Stimulated activated CD8-positive, alpha-beta memory T cell treated with anti-CD3 and anti-CD28 coated beads, Interleukin-2, amount 100 ng/mL, for 1 hour (primary cell): ENCODE measurements at places on chromosomes 7 and 10.

DNA sequence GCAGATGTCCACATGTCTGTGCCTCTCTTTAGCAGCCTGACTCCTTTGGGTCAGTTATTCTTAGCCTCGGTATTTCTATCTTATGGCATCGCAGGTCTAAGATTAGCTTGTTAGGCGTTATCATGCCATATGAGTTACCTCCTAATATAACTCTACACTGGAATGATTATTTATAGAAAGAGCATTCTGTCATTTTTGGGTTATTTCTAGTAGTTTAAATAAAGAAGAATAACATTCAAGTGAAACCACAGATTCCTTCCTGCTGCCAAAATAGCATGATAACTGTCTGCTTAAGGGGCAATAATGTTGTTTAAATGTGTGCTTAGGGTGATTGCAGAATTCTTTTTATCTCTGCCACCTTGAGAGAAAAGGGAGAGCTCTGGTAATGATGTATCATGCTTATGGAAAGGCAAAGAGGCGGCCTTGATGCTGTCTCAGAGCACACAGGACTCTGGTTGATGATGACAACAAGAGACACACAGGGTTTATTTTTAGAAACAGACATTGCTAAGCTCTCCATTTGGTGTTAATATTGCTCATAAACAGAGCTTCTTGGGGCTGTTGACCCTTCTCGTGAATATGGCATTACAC lies 10.4 kb downstream of the HDAC9 start:
- DNase-seq, result no peak

GRCh38 chr7:38452681-38453108 lies 178.5 kb downstream of the AMPH start:
- no peak for DNase-seq

DNA sequence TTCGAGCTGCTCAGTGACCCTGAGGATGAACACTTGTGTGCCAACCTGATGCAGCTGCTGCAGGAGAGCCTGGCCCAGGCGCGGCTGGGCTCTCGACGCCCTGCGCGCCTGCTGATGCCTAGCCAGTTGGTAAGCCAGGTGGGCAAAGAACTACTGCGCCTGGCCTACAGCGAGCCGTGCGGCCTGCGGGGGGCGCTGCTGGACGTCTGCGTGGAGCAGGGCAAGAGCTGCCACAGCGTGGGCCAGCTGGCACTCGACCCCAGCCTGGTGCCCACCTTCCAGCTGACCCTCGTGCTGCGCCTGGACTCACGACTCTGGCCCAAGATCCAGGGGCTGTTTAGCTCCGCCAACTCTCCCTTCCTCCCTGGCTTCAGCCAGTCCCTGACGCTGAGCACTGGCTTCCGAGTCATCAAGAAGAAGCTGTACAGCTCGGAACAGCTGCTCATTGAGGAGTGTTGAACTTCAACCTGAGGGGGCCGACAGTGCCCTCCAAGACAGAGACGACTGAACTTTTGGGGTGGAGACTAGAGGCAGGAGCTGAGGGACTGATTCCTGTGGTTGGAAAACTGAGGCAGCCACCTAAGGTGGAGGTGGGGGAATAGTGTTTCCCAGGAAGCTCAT lies 1.1 kb downstream of the DDIT4 start:
- DNase-seq, result no peak

GRCh38 chr7:4606797-4607196 lies 75.3 kb upstream of the FOXK1 start:
- DNase-seq, result no peak

DNA sequence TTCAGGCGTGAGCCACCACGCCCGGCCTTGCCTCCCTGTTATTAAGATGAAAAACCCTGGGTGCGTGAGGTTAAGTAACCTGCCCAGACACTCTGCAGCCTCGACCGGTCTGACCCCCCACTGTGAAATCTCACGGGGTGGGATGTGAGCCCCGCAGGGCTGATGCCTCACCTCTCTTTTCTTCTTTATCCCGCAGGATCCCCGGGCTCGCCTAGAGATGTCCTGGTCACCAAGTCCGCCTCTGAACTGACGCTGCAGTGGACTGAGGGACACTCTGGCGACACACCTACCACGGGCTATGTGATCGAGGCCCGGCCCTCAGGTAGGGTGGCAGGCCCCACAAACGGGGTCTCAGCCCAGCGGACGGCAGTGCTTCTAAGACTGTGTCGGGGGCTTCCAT lies 461.1 kb upstream of the FOXK1 start:
- DNase-seq, result no peak

DNA sequence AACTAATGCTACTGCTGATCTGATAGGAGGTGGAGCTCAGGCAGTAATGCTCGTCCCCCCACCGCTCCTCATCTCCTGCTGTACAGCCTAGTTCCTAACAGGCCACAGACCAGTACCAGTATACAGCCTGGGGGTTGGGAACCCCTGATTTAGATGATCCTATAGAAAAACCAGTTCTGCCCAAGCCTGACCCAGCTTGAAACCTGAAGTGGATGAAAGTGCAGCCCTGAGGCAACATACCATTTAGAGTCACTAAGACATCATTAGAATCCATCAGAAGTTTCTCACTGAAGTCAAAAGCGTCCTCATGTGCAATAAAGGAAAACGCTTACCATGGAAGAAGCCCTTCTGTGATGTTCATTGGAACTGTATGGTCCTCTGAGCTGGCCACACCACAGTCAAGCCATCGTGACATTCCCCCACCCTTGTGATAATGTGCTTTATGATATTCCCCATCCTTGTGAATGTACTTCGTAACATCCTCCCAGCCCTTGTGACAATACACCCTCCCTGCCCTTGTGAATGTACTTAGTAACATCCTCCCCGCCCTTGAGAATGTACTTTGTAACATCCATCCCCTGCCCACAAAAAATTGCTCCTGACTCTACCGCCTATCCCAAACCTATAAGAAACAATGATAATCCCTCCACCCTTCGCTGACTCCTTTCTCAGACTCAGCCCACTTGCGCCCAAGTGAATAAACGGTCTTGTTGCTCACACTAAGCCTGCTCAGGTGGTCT lies 65.9 kb upstream of the HECTD2 start:
- DNase-seq, result no peak

- DNase-seq, result no peak
These were observed 99.0 kb downstream of the ADRA2A start for GRCh38 chr10:111175787-111176186.

GRCh38 chr7:139993169-139993568 lies 69.6 kb downstream of the PARP12 start:
- DNase-seq, result no peak
